Stimulated activated CD4-positive, alpha-beta T cell treated with anti-CD3 and anti-CD28 coated beads, Interleukin-1b, Interleukin-23, amount 100 ng/mL, for 4 hours (primary cell): ENCODE measurements at places on chromosomes 12 and 14.

GRCh38 chr12:94149119-94149780 is 873 bp downstream of the PLXNC1 start:
- DNase-seq = peak; percentile 43

- DNase-seq = no peak
Measured at GRCh38 chr14:102944448-102945330, 22.2 kb downstream of the AMN start.

GRCh38 chr12:2824541-2824940 is 10.3 kb downstream of the NRIP2 start:
- no peak for DNase-seq

- DNase-seq = no peak
Measured at GRCh38 chr14:36408388-36408787, 88.0 kb upstream of the MBIP start.

DNA sequence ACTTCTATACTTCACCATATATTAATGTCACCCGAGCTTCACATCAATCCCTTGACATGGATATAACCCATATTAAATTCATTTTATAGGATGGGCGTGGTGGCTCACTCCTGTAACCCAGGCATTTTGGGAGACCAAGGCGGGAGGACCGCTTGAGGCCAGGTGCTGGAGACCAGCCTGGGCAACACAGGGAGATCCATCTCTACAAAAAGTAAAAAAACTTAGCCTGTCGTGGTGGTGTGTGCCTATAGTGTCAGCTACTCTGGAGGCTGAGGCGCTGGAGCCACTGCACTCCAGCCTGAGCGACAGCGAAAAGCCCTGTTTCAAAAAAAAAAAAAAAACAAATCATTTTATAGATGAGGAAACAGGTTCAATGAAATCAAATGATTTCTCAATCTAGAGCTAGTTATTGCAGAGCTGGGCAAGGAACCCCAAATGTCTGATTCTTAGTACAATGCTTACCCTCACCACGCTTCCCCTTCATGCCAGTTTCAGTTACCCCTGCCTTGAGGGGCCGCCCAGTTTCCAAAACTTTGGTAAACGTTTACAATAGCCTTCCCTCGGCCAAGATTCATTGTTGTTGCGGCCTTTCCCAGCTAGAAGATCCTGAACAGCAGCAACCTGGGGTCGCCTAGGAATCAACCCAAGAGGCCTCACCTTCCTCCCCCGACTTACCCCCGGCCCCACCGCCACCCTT is 751 bp downstream of the PSMB5 start:
- no peak for DNase-seq

- no peak for DNase-seq
Measured at GRCh38 chr12:76799362-76799761, 35.4 kb downstream of the ZDHHC17 start.

DNA sequence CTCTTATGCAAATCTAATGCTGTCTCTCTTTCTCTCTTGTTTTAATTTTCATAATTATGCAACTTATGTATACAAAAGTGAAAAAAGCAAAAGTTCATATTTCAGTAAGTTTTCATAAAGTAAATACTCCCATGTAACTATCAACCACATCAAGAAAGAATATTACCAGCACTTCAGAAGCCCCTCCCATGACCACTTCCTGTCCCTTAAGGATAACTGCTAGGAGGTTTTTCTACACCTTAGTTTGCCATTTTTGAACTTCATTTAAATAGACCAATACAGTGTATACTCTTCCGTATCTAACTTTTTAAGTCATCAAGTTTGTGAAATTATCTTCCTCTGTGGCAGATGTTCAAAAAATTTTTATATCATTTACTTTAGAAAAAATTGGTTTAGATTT is 547 bp upstream of the OR4K15 start:
- DNase-seq = no peak

- no peak for DNase-seq
Measured at GRCh38 chr12:116133636-116134214, 143.8 kb downstream of the MED13L start.

DNA sequence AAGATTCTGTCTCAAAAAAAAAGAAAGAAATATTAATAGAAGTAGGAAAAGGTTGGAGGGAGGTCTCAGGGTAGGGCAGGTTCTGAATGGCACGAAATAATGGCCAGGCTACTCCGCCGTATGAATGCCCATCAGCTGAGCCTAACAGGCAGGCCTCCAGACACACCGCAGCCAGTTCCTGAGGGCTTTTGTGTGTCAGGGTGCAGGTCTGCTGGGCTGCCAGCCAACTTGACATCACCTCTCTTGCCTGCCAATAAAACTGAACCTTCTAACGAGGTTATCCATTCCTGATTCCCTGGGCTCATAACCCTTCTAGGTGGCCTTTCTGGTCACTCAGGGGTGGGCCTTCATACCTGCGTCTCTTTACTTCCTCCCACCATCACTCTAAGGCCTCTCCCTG is 3.0 kb downstream of the IFI27 start:
- DNase-seq = no peak

- DNase-seq = no peak
Measured at GRCh38 chr12:1544996-1545700, 49.2 kb downstream of the FBXL14 start.

DNA sequence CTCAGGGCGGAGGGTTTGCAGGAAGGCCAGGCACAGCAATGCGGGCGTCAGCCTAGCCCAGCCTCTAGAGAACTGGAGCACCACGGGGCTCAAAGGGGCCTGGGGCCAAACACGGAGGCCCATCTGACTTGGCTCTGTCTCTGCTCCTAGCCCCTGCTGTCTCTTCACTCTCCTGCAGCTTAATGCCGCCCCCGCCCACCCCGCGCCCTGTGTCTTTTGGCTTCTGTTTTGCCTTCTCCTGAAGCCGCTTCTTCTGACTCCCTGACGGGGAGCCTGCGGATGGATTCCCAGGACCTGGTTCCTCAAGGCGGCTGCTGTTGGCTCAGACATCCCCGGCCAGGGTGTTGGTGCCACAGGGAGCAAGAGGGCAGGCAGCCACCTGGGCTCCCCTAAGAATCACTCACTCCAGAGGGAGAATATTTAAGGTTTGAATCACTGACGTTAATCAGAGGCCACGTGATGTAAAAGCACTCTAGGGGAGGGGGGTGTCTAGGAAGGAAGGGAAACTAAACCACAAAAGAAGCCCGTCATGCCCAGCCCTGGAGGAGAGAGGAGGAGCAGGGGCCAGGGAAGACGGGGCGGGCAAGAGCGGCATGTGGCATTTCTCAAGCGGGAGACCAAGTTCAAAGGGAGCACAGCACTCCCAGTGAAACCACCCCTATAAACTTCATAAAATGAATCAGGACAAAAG is 36.9 kb upstream of the PRMT8 start:
- DNase-seq = no peak

- DNase-seq = no peak
Measured at GRCh38 chr12:27965966-27966365, 6.6 kb downstream of the PTHLH start.

- DNase-seq = no peak
Measured at GRCh38 chr14:100634026-100634425, 46.8 kb upstream of the BEGAIN start.

GRCh38 chr12:63098851-63099250 is 52.1 kb downstream of the AVPR1A start:
- no peak for DNase-seq

- no peak for DNase-seq
Measured at GRCh38 chr12:31773223-31773750, 44.5 kb upstream of the AMN1 start.

GRCh38 chr12:69062621-69063237 is 129.8 kb upstream of the CPM start:
- no peak for DNase-seq

DNA sequence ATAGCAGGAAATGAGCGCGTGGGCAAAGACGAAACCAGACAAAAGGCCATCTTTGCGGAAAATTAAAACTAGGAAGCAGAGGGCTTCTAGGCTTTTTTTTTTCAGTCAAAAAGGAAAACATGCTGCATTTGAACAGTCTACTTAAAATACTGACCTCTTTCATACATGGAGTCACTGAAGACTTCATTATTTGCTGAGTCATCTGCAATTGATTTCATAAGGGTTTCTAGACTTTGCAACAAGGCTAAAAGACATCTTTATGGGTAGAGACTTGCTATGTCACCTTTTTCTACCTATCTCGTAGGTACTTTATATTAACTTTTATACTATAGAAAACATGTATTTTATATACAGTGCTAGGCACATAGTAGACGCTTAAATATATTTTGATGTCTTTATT is 238.4 kb downstream of the TMEM132D start:
- no peak for DNase-seq

DNA sequence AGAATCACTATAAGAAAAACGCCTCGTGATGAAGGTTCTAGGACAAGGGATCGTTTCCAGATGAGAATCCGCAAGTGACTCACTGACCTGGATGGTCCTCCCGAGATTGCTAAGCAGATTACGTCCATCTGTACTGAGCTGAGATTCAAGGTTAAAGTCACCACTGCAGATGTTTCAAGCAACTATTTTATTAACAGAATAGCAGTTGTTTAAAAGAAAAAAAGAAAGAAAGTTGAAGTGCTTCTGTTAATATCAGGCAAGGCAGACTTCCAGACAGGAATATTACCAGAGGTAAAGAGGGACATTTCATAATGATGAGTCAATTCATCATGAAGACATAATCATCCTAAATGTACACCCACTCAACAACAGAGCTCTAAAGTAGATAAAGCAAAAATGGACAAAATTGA is 17.9 kb downstream of the PXN start:
- DNase-seq = no peak

DNA sequence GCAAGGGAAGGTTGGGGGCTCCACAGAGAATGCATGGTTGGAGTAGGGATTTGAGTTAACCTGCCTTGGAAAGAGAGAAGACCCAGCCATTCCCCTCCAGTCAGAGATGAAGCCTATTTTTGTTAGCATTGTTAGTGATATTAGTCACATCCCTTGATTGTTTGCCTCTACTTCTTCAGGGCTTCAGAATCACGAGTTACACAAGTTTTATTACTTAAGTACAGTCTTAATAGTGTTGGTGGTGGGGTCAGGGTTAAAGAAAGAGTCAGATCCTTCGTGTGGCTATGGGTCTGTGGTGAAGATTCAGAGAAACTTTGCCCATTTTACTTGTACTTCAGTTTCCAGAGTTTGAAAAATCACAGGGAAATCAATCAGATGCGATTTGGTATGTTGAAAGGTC is 363.1 kb downstream of the LRIG3 start:
- no peak for DNase-seq

DNA sequence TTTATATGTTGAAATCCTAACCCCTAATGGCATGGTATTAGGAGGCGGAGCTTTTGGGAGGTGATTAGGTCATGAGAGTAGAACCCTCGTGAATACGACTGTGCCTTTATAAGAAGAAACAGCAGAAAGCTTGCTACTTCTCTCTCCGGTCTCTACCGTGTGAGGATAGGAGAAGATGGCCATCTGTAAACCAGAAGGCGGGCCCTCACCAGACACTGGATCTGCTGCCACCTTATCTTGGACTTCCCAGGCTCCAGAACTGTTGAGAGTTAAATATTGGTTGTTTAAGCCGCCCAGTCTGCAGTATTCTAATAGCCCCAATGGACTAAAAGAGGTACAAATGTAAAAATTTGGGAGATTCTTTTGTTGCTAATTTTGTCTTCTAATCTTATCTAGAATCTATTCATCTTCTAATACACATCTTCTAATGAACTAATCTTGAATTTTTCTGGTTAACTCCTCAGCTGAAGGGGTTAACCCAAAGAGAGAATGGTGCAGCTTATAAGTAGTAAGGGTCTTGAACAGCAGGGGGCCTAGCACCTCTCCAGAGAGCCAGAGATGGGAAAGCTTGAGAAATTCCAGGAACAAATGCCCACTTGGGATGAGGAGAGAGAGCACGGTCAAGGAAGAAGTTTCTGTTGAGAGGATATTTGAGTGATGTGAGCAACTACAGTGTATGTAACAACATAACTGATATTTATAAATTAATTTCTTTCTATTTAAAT is 264.0 kb upstream of the GRIP1 start:
- DNase-seq = no peak

DNA sequence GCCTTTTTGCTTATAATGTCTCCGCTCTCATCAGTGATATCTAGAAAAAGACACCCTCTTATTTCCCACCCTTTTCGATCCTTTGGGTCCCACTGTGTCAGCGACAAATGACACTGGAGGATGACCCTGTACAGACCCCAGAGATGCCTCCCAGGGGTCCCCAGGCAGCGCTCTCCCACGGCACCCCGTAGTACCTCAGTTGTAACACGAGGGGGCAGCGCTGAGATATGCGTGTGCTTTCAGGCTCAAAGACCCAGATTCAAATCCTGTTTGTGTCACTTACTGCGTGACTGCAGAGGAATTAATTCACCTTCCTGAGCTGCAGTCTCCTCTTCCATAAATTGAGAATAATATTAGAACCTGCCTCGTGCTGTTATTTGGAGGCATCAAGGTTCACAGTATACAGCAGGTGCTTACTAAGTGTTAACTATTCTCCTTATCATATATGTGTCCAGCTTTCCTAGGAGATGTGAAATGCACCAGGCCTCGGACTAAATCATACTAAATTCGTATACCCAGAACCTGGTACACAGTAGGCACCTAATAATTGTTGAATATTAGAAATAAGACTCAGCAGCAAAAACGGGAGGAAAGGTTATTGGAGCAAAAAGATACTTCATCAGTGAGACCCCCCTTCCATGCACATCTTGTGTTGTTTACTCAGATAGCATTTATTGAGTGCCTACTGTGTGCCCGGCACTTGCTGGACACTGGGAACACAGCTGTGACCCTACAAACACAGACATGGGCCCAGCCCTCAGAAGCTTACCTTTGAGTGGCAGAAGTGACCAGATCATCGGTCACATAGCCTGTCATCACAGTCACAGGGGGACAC is 99.9 kb downstream of the PHETA1 start:
- DNase-seq = no peak

GRCh38 chr12:15336768-15337553 is 14.7 kb downstream of the PTPRO start:
- no peak for DNase-seq

DNA sequence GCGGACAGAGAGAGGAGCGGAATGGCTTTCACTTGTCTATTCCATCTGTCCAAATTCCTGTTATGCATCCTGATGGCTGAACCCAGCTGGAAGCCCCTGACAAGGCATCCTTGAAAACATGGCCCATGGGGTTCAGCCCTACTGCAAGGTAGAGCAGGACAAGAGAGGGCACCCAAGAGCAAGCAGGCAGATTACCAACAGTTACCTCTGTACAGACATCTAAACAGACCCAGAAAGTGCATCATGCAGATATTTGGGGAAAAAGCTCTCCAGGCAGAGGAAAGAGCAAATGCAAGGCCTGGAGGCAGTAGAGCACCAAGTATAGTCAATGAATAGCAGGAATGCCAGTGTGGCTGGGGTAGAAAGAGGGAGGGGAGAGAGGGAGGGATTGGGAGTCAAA is 407.5 kb downstream of the PCNX1 start:
- DNase-seq = no peak

GRCh38 chr12:74963867-74964331 is 245.7 kb downstream of the KCNC2 start:
- DNase-seq = no peak

GRCh38 chr12:21296751-21297406 is 37.8 kb downstream of the SLCO1A2 start:
- no peak for DNase-seq

DNA sequence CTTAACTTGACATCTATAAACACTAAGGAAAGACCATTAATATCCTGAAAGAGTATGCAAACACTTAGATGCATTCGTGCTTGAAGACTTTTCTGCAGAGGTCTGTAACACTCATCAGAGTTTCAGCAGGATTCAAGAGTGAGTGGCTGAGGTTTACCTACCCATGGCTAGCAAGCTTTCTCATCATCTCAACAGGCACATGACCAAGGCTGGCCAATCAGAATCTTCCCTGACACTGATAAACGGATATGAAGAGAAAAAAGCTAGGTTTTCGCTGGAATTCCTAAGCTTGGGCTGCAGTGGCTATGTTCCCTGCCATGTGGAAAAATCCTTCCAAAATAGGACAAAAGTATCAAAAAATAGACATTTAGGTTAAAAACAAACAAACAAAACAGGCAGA is 162.1 kb upstream of the USP15 start:
- no peak for DNase-seq
